Left lung (tissue), 14 donors: ENCODE measurements at places on chromosomes 13 and 19.

GRCh38 chr19:46828484-46828883 is 22.2 kb downstream of the AP2S1 start:
- DNase-seq, result no peak

GRCh38 chr19:18119013-18119716 is 21.6 kb downstream of the MAST3 start:
- DNase-seq, result no peak

DNA sequence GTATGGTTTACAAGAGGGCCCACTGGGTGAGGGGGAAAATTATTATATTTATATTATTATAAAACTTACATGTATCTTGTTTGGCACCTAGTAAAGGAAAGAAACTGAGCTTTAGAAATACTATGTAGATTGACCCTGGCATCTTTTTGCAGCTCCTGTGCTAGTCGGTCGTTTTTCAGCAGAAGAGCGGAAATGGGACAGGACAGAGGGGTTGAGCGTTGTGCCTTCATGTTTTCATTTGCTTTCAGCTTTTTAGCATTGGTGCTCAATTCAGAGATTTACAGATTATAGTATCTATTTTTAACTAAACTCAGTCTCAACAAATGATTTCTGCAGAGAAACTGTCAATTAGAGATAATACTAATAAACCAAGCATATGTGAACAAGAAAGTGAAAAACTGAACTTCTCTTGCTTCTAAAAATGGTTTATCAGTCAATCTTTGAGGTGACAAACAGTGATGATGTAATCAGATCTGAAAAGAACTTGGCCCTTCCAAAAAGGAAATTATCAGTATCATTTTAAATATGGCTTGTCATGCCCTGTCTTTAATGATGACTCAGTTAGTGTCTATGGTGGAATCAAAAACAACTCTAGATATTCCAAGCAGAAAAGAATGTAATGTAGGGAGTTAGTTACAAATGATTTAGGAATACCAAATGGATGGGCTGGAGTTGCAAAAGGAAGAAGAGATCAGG is 56.9 kb upstream of the KCTD4 start:
- no peak for DNase-seq

- peak; percentile 82 for DNase-seq
These were observed 15.9 kb downstream of the ZNF787 start for GRCh38 chr19:56105090-56105701.

DNA sequence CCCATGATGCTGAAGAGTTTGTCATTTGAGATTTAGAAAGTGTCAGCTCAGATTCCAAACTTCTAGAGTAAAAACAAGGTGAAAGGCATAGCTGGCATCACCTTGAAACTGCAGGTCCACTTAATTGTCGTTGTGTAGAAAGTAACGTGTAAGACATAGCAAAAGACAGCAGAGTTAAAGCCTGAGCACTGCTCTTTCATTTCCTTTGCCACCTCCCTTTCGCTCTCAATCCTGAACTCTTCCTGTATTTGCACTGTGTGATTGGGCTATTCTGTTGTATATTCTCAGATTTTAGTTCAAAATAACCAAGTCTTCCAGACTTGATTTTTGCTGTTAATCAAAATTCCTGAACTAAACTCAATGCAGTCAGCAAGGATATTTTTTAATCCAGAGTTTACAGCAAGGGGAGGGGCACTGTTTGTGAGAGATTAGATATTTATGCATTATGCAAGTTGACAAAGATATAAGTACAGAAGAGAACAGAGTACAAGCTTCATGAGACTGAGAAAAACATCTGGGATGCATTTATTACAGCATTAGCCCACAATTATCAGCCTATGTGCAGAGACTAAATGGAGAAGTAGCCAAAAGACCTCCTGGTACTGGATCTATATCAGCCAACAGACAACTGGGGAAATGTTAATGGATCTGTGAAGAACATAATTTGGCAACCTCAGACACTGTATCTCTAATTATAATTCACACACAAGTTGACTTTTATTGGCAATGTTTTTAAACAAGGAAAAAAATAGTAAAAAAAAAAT is 328.6 kb downstream of the SUCLA2 start:
- DNase-seq, result peak; percentile 75

GRCh38 chr19:11578258-11579142 is 1.1 kb upstream of the ACP5 start:
- DNase-seq, result peak; percentile 93

DNA sequence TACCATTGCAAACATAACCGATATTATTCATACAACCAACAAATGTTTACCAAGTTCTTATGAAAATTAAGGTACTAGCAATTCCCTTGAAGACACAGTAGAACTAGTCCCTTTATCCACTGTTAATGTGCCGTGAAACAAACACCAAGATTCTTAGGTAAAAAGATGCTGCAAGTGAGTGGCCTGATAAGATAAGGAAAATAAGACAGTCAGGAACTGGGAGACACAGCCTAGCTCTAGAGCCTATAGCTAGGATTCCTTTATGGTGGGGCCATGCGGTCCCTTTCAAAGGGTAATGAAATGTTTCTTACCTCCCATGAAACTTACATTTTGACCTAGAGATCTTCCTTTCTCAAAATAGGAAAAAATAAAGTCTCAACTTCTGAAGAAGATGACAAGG is 658.4 kb upstream of the MIR17HG start:
- no peak for DNase-seq

DNA sequence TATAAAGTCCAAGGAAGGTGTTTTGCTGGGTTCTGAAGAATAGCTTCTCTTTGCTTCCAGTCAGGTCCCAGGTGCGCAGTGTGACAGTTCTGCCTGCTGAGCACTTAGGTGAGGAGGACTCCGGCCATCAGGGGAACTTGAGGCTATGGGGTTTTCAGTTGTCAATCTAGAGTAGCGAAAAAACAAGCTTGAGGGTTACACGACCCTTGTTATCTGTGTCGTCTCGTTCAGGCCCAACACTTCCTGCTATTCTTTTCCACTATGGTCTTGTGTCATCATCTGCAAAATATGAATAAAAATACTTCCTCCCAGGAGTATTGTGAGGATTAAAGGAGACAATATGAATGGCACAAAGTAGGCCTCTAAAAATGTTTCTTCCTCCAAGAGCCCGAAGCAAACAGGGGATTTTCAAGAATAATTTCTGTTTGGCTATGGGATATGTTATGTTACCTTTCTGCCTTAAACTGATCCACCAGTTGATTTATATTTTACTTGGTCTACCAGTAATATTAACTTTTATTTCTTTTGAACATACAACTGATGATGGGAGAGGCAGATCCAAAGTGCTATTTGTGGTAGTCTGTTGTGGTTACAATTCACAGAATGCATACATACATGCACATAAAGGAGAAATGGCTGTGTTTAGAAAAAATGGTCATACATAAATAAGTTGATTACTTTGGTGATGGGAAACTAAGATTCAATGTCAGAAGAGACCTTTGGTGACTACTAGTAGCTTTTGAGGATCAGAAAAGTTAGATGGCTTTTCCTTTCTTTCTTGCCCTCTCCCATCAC is 40.5 kb upstream of the RCBTB2 start:
- DNase-seq, result no peak

- no peak for DNase-seq
These were observed 892.9 kb downstream of the OLFM4 start for GRCh38 chr13:53921473-53921872.

- no peak for DNase-seq
These were observed 36.2 kb downstream of the KDM4B start for GRCh38 chr19:5005096-5005495.

- DNase-seq, result no peak
These were observed 349 bp upstream of the KISS1R start for GRCh38 chr19:916645-917322.

GRCh38 chr13:113446488-113446854 is 6.8 kb downstream of the ADPRHL1 start:
- DNase-seq, result no peak

- DNase-seq, result no peak
These were observed 32.6 kb downstream of the TFDP1 start for GRCh38 chr13:113616991-113617749.

DNA sequence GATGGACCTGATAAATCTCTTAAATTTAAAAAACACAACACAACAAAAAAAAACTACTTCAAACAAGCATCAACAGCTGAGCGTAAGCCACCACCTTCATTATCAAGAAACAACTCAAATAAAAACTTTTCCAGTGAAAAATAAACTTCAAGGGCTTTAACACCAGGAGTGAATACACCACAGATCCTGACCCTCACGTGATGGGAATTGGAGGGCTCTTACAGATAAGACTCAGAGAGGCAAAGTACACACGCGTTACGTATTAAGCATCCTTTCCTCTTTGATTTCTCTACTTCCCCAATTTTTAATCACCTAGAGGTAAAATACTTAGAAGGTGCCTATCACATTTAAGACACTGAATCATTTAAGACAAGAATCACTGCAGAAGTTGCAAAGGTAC is 573 bp upstream of the STARD13 start:
- DNase-seq, result no peak

GRCh38 chr19:4571305-4571917 is 11.9 kb upstream of the SEMA6B start:
- no peak for DNase-seq

DNA sequence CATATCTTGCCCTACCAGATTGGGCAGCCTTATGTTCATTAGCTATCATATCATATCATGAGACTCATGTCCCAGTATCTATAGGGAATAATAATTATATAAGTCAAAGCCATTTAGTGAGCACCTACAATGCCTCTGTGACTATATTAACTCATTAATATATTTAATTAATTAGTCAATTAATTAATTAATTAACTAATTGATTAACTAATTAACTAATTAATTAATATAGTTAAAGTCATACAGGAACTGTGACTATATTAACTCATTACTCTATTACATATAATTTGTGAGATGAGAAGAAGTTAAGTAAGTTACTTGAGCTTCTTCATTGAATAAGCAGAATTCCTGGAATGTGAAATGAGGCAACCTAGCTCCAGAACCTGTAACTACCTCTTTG is 588.3 kb upstream of the SLITRK1 start:
- DNase-seq, result no peak

GRCh38 chr13:63396746-63397145 is 1981.1 kb upstream of the PCDH20 start:
- DNase-seq, result no peak

GRCh38 chr19:2188708-2189385 is 25.1 kb downstream of the DOT1L start:
- DNase-seq, result no peak

DNA sequence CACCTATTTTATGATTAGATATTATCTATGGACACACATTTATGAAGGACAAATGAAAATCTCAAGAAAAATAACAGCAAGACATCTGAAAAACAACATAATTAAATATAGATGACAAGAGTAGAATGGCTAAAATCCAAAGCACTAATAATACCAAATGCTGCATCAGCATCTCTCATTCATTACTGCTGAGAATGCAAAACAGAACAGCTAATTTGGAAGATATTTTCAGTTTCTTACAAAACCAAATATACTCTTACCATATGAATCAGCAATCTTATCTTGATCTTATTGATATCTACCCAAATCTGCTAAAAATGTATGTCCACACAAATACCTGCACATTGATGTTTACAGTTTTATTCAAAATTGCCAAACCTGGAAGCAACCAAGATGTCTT is 829.1 kb upstream of the MIR17HG start:
- DNase-seq, result no peak

DNA sequence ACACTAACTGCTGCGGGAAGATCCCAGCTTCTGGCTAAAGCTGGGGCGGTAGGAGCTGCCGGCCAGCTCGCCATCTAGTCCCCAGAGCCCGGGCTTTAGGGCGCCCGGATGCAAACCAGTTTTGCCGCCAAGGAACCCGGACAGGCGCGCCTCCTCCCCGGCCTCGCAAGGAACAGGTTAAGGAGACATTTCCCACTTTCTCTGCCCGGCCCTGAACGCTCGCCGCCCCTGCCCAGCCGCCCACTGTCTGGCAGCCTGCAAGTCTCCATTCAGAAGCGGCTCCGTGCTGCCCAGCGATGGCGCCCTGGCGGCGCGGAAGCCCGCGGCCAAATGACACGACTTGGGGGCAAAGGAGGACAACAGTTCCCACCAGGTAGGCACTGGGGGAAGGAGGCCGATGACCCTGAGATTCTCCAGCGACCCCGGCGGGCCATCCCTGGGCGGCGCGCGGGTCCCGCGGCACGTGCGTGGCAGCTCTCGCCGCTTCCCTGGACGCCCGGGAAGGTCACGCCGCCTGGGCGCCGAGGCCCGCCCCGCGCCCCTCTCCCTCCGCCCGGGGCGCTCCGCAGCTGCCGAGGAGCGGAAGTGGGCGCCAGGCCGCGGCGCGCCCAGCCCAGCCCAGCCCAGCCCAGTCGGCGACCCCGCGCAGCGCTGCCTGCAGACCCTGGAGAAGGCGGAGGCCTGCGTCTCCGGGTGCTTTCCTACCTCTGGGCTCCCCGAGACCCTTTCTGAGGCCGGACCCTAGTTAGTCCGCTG is 42.2 kb upstream of the HNRNPA1L2 start:
- DNase-seq, result peak; percentile 65

- peak; percentile 75 for DNase-seq
These were observed 37.1 kb upstream of the MEDAG start for GRCh38 chr13:30868799-30869470.

DNA sequence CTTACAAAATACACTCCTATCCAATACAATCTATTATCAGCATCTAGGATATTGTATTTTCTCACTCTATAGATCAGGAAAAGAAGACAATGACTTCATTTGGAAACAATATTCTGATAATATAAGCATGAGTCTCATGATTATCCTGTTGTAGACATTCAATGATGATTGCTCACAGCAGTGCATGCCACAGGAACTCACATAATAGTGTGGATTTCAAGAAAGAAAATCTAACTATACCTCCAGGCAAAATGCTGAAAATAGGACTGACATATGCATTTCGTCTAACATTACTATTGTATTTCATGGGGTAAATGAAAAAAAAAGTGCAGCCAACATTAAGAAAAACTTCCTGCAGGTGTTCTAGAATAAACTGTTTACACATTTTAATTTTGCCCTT is 122.6 kb downstream of the POSTN start:
- no peak for DNase-seq

DNA sequence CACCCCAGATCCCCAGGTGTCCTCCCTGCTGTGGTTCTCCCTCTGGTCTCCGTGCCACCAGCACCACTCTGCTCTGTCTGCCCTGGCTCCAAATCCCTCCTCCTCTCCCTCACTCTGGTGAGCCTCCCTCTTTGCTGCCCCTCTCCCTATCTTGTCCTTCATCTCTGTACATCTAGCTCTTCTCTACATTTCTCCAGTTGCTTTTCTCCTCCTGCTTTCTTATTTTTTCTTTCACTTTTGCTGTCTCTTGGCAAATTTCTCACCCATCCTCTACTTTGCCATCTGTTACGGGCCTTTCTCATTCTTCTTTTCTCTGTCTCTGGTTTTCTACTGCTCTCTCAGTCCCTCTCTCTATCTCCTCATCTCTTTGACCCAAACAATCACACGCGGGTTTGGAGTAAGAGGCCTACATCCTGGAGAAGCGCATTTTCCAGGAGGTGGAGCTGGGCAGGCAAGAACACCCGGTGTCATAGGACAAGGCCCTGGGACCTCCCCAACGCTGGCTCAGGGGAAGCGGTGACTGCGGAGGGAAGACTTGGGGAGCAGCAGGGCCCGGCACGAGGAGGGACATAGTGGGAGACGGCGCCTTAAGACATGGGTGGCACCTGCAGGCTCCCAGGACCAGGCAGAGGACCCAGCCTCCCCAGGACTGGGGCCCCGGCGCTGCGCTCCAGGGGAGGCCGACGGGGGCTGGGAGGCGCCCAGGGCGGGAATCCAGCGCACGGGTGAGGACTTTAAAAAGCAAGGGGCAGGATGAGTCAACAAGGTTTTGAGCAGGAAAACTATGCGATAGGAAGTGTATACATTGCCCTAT is 9.9 kb downstream of the ZNF611 start:
- DNase-seq, result no peak
